ENCODE measurements at places on chromosomes 7 and 10.

DNA sequence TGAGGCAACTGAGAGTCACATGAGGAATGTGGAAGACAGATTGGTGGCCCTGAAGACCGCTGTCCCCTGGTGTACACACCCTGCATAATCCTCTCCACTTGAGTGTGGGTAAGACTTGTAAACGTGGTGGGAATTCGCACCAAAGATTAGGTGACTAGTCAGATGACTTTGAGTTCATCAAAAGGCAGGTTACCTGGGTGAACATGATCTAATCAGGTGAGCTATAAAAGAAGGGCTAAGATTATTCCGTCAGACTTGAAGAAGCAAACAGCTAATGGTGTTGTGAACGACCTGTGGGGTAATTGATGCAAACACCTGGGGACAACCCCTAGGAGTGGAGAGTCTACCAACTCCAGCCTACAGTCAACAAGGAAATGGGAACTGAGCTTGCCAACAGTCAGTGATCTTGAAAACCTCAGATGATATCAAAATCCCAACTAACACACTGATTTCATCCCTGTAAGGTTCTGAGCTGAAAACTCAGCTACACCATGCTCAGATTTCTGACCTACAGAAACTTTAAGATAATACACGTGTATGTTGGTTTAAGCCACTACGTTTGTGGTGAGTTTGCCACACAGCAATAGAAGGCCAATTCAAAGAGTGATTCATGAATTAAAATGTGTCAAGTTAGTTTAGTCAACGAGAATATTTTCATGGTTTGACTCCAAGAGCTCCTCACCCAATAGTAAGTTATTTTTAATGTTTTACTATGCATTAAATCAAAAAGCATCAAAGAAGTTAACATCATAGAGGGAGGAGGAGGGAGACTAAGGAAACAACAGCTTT lies 16.7 kb downstream of the PRTFDC1 start:
- no peak for DNase-seq

GRCh38 chr7:139610595-139610994 lies 87.1 kb downstream of the CLEC2L start:
- no peak for DNase-seq

DNA sequence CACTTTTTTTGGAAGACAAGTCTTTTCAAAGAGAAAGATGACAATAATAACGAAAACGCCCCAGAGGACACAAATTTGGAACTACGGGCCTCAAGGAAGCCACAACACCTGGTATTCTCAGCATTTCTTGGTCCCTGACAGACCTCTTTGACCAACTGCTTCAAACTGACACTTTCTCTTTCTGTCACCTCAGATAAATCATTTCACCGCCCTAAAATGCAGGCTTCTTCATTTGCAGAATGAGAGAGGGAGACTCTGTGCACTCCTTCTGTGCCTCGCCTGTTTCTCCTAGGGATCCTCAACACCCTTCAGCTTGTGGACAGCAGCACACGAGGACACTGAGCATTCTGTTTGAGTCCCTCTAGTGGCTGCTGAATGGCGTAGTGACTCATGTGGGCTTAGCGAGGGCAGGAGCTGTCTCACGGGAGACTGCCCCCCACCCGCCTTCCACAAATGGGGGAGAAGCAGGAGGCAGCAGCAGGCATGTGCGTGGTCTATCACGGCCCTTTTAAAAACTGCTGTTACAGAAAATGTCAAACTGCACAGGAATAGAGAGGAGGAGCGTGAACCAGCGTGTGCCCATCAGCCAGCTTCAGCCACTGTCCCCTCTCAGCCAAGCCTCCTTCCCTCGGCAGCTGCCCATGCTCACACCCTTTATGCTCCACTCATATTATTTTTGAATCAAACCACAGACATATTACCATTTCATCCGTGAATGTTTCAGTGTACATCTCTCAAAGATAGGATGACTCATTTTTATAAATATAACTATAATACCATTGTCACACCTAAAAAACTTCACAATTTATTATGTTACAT lies 41.4 kb downstream of the GSDME start:
- DNase-seq, result no peak

GRCh38 chr10:65313406-65313805 lies 1612.4 kb upstream of the LRRTM3 start:
- no peak for DNase-seq
